ENCODE measurements at places on chromosomes 11 and 22. TPM values are rescaled to one million over a fixed set of nuclear protein-coding genes. Genes with fewer than 3 reads are reported as not detected.
A peak's percentile ranks its signal among the peaks of the same experiment; 100 is the strongest.

- DNase-seq, result peak; percentile 84
Observed at GRCh38 chr11:124898711-124899110, 1.0 kb upstream of the ROBO4 start.

DNA sequence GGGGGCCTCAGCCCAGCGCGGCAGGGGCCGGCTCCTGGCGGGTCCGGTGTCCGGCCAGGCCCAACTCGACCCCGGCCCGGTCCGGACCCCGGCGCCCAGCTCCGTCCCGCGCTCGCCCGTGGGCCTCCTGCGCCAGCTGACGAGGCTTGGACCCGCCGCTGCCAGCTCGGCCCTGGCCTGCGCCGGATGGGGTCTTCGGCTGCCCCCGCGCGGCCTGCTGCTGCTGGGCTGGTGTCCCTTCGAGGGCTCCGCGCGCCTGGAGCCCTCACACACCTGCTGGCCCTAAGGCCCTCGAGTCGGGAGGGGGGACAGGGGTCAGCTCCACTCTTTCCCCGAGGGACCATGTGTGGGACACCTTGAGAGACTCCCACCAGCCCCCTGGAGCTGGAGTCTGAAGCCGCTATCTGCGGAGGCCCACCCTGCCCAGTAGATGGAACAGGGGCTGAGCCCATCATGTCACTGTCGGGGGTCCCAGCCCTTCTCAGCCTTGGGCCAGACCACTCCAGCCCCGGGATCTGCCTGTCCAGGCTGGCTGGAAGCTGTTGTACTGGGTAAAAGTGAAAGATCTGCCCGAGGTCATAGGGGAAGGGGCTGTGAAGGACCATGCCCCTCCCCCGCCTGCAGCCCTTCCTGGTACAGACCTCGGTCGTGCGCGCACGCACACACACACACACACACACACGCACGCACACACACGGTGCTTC is 768 bp upstream of the CDKN1C start:
- peak; percentile 83 for DNase-seq

- DNase-seq, result peak; percentile 9
Observed at GRCh38 chr11:15073361-15074205, at the start of gene CALCB. CALCB (plus strand) TSS chr11:15073593; CDS start chr11:15074719, 1,126 bp downstream.

GRCh38 chr22:44385781-44386180 is 73.0 kb upstream of the SHISAL1 start:
- DNase-seq, result no peak

DNA sequence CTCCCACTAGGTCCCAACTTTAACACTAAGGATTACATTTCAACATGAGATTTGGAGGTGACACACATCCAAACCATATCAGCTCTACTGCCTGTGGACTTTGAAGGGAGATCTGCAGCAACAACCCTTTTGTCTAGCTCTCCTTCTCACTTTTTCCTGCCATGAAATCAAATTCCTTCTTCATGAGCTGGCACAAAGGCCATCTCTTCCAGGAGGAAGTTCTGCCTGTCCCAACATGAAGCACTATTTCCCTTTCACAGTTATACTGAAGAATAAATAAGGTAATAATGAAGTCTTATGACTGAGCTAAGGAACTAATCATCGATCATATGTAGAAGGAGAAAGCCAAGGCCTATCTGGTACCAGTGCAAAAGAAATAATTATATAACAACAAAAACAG is 253.5 kb upstream of the TENM4 start:
- no peak for DNase-seq

GRCh38 chr22:17980015-17980590 is 44.3 kb downstream of the MICAL3 start:
- DNase-seq, result no peak

DNA sequence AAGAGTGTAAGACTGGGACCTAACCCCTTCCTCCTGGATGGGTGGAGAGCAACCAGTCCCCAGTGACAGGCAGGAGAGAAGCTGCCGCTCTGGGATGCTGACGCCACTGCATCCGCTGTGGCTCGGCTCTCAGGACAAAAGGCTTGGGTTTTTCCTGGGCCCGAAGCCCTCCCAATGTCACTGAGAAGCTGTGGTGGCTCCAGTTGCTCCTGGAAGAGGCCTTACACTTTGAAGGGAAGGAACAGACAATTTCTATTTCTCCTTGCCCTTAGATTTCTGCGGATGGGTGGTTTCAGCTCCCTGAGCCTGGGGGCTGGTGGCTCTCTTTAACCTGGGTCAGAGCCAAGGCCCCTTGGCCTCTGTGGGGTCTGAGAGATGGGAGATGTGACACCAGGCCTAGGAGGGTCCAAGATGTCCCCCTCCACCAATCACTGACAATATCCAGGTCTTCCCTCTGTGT is 21.4 kb downstream of the TPBGL start:
- no peak for DNase-seq

GRCh38 chr11:17528181-17528691 is 16.0 kb downstream of the USH1C start:
- peak; percentile 40 for DNase-seq

GRCh38 chr11:13008061-13008435 is 1.1 kb upstream of the RASSF10 start:
- DNase-seq, result no peak

DNA sequence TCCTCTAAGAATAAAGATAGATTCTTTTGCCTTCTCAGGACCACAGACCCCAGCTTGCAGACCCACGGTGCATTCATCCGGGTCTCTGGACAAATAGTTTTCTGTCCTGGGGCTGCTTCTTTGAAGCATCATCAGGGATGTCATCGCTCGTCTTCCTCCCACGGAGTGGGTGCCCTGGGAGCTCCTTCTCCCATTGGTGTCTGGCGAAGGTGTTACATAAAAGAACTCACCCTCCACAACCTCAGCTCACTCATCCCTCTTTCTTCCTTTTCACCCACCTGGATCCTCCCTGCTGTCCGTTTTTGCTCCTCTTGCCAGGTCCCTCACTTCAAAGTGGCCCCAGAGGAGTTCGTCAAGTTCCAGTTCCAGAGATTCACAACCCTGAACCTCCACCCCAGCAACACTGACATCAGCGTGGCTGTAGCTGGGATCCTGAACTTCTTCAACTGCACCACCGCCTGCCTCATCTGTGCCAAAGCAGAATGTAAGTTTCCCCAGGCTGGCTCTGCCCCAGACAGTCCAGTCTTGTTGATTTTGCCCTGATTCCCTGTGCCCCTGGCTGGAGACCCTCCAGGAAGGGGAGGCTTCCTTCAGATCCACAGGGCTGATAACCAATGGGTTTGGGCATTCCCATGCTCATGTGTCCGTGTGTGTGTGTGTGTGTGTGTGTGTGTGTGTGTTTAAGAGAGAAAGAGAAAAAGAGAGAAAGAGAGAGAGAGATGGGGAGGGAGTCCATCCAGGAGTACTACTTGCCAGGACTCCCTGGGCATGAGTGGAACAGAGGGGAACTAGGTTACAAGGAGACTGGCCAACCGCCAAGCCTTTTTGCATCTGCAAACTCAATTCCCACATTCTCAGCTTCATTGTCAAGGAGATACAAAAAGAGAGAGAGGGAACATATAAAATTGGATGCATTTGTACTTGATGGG is 204.2 kb upstream of the TBCEL start:
- DNase-seq, result peak; percentile 69

DNA sequence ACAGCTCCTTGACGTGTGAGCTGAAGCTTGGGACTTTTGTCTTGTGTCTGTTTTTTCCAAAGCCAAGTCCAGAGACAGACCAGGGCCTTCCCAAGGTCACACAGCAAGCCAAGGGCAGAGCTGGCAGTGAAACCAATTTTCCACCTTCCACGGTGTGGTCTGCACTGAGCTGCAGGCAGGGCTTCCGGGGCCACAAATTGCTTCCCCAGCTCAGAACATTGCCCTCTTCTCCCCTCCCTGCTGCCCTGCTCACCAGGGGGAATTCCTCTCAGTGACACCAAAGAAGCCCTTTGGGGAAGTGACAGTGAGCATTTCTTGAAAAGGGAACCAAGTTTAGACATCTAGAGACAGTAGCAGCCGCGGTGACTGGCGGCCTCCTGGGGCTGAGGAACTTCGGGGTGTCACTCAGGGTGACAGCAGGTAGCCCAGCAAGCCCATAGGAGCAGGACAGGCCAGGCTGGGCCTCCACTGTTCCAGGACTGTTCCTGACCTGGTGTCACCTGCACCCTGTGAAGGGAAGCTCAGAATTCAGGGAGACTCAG is 9.2 kb downstream of the FXYD2 start:
- peak; percentile 73 for DNase-seq

GRCh38 chr11:1520663-1521267 is 34.2 kb upstream of the MOB2 start:
- no peak for DNase-seq

DNA sequence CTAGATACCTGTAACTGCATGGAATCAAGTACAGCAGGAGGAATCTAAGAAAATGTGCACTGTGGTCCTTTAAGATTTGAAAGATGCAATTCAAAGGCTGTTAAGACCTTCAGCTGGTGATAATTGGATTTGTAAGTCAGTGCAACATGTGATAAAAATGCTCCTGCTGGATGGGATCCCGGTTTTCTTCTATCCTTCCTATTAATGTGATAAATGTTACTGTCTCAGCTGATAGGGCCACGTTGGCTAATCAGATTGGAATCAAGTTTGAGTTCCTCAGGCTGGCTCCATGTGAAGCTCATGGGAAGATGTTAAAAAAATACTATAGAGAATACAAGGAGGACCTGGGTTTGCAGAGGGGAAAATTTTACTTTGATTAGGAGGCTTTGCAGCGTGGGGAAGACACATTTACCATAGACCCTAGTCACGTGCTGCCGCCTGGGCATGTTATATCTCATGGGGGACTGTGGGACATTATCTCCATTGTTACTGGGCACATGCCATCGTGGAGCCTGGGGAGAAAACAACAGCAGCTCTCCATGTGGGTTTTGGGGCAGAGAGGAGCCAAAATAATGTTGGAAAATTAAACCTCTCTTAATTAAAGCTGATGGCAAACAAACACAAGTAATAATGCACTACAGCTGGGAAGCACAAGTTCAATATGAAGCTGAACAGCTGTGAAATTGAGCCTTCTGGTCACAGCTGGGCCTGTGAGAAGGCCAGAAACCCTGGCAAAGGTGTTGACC is 652.5 kb downstream of the NTM start:
- DNase-seq, result peak; percentile 40

DNA sequence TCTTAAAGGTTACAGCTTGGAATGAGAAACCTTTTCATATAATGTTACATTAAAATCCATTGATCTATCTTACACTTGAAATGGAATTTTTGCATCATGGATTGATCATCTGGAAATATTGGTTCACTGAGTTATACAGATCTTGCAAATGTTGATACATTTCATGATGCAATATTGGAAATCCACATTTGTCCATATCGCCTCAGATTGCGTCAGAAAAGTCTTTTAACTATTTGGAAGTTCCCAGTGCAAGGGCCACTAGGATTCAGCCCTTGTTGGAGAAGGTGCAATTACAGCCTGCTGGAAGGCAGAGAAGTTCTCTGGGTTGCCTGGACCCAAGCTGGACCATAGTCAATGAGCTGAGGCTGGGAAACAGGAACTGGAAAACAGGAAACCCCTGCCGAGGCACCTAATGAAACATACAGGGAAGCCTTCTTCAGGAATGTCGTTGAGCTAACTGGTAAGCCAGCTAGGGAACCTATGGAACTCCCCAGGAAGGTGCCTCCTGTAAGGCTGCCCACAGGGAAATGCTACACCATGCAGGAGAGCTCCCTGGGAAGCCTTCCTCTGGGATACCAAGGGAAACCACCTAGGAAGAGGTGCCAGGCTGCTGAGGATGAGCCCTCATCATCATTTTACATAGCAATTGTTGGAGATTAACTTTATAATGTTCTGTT is 600.4 kb upstream of the CADM1 start:
- no peak for DNase-seq

GRCh38 chr11:12281571-12282478 is 95.5 kb upstream of the PARVA start:
- DNase-seq, result peak; percentile 84

- DNase-seq, result no peak
Observed at GRCh38 chr22:35749808-35750207, 32.1 kb downstream of the APOL5 start.

GRCh38 chr11:27447288-27448183 is 25.1 kb downstream of the LGR4 start:
- DNase-seq, result no peak

DNA sequence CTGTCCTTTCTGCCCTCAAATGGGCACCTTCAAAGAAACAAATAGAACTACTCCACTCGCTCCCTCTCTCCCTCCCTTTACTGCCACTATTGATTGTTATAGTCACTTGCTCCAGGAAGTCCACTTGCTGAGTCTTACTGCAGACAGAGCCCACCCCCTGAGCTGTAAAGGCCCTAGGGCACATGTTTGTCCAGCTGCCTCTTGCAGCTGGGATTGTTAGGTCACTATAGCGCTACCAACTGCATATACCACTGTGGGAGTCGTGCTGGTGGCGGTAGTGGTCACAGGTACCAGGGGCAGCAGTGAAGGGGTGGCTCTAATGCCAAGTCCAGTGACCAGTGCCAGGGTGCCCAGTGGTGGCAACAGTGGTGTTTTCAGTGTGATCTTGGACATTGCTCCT is 4.4 kb upstream of the SREBF2 start:
- DNase-seq, result no peak

DNA sequence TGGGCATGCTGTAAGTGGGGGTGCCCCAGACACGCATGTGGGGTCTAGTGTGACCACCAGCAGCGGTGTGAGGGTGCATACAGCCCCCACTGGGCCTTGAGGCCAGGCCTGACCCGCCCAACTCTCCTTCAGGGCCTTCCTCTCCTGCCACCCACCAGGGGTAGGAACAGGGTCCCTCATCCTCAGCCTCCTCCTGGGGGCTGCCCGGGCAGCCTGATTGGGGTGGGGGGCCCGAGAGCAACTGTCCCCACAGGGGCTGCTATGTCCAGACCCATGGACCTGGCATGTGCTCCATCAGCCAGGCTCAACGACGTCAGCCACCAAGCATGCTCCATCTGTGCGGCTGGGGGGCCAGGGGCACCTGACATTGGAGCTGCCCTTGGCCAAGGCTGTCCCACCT is 27.2 kb downstream of the RTN4R start:
- no peak for DNase-seq

GRCh38 chr11:59849129-59849528 is 3.8 kb upstream of the CBLIF start:
- DNase-seq, result no peak

DNA sequence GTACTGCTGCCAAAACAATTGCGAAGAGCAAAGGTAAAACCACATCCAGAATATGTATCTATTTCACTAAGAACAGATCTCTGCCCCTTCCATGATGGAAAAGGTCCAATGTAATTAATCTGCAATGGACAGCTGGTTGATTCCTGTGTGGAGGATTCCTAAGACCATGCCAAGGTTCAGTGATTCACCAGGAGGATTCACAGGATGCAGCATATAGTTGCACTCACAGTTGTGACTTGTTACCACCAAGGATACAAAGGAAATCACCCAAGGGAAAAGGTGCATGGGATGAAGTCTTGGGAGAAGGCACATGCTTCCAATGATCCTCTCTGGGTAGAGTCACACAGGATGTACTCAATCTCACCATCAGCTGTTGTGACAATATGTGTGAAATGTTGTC is 35.1 kb upstream of the CUL5 start:
- DNase-seq, result no peak

The TSGA10IP gene
- 0.09 TPM for polyA plus RNA-seq

The MOV10L1 gene
- 0.11 TPM for polyA plus RNA-seq

The APOL5 gene
- polyA plus RNA-seq, result 1.8 TPM

The SAA4 gene
- not detected for polyA plus RNA-seq

The SCN2B gene
- polyA plus RNA-seq, result 5.0 TPM

The SERPIND1 gene
- 0.43 TPM for polyA plus RNA-seq

The TMEM138 gene
- 25.1 TPM for polyA plus RNA-seq

The TMEM126A gene
- polyA plus RNA-seq, result 41.2 TPM

The CNTN5 gene
- 4.4 TPM for polyA plus RNA-seq

The TAF6L gene
- 16.8 TPM for polyA plus RNA-seq

The PRODH gene
- 2.7 TPM for polyA plus RNA-seq

All from muscle of leg (tissue), 16 donors.